Left lobe of liver (tissue), 2 donors: ENCODE measurements at places on chromosomes 1 and 21.

GRCh38 chr1:108502624-108503023 lies 52.5 kb downstream of the NBPF6 start:
- DNase-seq = no peak

- no peak for DNase-seq
Measured at GRCh38 chr1:56830052-56830451, 10.8 kb upstream of the FYB2 start.

GRCh38 chr1:101307985-101308689 lies 71.3 kb downstream of the S1PR1 start:
- no peak for DNase-seq

DNA sequence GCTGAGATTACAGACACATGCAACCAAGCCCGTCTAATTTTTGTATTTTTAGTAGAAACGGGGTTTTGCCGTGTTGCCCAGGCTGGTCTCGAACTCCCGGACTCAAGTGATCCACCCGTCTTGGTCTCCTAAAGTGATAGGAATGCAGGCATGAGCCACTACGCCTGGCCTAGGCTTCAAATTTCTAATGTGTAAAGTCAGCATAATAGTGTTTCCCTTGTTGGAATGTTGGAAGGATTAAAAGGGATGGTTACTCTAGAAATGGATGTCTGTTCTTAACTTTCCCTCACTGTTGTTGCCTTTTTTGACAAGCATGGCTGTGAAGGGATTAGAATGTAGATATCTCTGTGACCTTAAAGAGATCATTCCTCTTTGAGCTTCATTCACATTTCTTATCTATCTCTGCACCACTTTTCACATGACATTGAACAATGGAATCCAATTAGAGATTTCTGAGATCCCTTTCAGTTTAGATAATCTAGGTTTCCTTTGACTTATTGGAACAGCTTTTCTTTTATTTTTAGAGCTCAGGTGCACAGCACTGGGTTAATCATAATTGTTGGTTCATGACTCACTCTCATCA lies 33.7 kb downstream of the NFASC start:
- DNase-seq = no peak

GRCh38 chr1:178457651-178458050 lies 39.1 kb downstream of the CLEC20A start:
- DNase-seq = no peak

DNA sequence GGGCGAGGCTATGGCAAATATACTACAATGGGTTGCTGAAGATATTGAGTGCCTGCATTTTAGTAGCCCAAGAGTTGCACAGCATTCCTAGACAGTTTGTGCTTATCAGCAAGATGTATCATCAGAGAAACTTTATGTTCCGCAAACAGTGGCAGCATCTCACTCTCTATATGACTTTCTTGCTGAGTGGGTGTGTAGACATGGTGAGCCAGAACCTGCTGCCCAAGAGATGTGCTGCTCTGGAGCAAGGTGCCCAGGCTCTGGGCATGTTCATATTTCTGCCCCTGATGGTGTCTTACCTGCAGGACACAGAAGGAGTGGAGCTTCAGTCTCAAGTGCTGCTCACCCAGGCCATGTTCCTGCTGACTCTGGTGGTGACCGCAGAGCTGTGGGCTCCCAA lies 8.2 kb upstream of the RGSL1 start:
- no peak for DNase-seq

DNA sequence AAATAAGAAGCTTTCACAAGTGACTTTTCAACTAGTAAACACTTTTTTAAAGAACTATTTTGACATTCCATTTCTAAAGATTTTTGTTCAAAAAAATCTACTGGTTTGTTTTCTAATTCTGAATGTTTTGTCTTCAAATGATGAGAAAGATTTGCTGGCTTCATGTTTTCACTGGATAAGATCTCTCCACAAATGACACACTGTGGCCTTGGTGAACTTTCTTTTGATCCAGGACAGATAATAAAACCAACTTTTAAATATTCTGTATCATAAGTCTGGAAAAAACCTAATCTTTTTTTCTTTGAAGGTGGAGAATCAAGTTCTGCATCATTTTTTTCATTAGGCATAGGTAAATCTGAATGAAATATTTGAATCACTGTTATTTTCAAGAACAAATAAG lies 3.4 kb upstream of the TMEM35B start:
- DNase-seq = no peak

DNA sequence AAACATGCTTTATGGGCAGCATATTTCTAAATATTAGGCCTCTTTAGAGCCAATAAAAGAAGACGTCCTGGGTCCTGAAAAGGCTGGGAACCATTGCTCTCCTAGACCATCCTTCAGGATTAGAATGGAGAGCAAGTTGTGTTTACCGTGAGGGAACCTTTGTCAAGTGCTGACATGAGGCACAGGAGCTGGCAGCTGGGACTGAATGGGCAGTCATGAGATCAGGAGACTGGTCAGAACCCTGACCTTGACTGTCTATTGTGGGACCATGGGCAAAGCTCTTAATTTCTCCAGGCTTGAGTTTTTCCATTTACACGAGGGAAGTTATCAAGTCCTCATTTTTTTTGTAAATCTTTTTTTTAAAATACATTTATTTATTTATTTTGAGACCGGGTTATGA lies 5.2 kb downstream of the PFKFB2 start:
- no peak for DNase-seq

GRCh38 chr1:99674115-99675064 lies 28.5 kb downstream of the PALMD start:
- no peak for DNase-seq

DNA sequence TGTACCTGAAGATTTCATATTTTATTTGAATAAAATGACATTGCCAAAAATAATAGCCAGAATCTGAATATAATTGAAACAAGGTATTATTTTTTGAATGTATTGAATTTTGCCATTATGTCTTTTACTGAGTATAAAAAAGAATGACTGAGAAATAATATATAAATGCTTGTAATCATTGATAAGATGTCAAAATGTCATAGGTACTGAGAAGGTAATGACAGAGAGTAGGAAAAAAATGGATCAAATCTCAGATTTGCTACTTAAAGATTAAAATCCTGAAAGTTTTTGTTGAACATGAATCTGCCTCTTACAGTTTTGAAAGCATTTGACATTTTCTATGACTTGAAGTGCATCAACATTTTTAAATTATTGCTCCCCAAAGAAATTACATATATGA lies 1069.9 kb upstream of the ADGRL4 start:
- DNase-seq = no peak
